SK-MEL-5 (cell line): ENCODE measurements at places on chromosomes 12 and 14. TPM values are rescaled to one million over a fixed set of nuclear protein-coding genes. Genes with fewer than 3 reads are reported as not detected.

Gene TMEM233
- 0.03 TPM in 1 of 2 replicates, not detected in the other for total RNA-seq

Gene PIP4K2C
- total RNA-seq: 48.4 and 53.2 TPM in 2 replicates

Gene HAL
- total RNA-seq: not detected in 2 replicates

Gene KRT3
- total RNA-seq: not detected in 2 replicates

Gene PRKD1
- 8.5 and 10.7 TPM in 2 replicates for total RNA-seq

Gene EAPP
- total RNA-seq: 61.9 and 69.4 TPM in 2 replicates

Gene DTX1
- 0.95 and 1.1 TPM in 2 replicates for total RNA-seq

Gene C3AR1
- 0.58 and 1.4 TPM in 2 replicates for total RNA-seq
